Left ventricle myocardium inferior (tissue), 1 donor: ENCODE measurements at places on chromosomes 6 and 20.

GRCh38 chr20:24766143-24766527, 182.9 kb upstream of the CST7 start:
- no peak for DNase-seq

- no peak for DNase-seq
These were observed 11.5 kb upstream of the IL20RA start for GRCh38 chr6:137056121-137056880.

GRCh38 chr6:15817100-15817499, 154.3 kb upstream of the DTNBP1 start:
- DNase-seq: no peak

- no peak for DNase-seq
These were observed 2.3 kb upstream of the TXLNB start for GRCh38 chr6:139294090-139294489.

DNA sequence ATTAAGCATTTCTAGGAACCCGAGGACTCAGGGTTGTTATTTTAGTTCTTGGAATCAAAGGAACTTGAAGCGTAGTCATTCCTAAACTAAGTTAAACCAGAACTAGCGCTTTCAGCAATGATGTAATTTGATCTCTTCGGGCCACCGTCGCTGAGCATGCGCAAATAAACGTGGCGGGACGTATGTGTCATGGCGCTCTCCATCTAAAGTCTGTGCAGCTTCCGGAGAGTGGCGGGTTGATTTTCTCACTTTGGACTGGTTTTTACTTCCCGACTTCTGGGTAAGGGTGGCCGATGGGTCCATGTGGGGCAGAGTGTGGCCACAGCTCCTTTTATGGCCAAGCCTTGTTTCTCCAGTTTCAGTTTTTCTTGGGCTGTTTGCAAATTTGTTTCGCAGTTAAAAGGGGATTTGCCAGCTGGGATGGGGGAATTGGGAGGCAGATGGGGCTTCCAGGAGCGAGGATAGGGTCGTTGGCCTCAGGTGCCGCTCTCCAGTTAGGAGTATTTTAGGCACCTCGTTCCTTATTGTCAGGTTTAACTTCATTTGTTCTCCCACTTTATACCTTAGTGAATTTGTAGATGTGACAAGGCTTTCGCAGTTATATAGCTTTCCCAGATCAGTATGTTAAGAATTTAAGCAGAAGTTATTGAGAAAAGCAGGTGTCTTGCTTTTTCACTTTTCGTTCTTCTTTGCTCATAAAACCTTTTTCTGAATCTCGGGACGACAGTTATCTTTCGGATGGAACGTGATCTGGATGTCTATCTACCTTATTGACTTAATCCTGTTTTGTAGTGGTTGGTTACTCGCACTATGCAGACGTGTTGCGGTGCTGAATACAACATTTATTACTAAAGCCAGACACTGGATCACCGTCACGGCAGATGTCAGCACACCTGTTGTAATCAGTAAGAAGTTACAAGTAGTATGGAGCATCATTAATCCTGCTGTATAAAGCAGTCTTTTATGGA, at the start of gene CDKAL1:
TSS of gene CDKAL1 (plus strand) at position 163 of the 968 bp plus-strand sequence. CDS start 11,894 bp downstream, outside the sequence.
- peak; percentile 91 for DNase-seq
